ENCODE measurements at places on chromosomes 7 and 10.

DNA sequence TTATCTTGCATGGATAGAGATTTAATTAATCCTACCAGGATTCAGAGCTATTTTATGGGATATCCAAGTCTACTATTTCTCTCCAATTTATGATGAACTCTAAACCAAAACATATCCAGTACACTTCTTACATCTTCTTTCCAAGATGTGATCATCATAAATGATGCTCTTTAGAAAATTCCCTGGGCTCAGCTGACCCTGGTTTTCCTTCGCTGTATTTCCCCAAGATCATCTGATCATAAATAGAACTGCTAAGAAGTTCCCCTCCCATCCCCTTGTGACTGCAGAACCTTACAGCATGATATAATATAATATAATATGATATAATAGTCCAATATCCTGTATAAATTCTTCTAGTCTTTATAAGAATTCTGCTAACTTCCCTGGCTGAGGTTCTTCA lies 114.6 kb upstream of the LYZL2 start:
- DNase-seq, result no peak

- DNase-seq, result no peak
Measured at GRCh38 chr10:74683621-74684364, 142.6 kb upstream of the KAT6B start.

DNA sequence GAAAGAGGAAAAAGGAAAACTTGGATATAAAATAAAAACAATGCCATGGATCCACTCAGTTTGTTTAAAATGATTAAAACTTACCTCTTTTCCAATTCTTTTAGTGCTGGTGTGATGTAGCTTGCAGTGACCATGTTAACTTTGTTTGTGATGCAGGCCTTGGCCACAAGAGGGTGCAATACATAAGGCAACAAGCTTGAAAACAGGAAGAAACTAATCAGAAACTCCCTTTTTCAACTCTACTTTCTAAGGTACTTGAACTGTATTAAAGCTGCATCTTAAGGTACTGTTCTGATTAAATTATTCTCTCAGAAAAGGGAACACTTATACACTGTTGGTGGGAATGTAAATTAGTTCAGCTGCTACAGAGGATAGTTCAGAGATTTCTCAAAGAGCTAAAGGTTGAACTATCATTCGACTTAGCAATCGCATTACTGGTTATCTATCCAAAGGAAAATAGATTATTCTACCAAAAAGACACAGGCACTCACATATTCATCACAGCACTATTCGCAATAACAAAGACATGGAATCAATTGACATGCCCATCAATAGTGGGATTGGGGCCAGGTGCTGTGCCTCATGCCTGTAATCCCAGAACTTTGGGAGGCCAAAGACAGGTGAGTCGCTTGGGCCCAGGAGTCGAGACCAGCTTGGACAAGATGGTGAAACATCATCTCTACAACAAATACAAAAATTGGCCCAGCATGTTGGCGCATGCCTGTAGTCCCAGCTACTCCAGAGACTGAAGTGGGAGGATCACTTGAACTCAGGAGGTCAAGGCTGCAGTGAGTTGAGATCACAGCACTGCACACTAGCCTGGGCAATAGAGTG lies 50.9 kb downstream of the AASS start:
- DNase-seq, result peak; percentile 63

DNA sequence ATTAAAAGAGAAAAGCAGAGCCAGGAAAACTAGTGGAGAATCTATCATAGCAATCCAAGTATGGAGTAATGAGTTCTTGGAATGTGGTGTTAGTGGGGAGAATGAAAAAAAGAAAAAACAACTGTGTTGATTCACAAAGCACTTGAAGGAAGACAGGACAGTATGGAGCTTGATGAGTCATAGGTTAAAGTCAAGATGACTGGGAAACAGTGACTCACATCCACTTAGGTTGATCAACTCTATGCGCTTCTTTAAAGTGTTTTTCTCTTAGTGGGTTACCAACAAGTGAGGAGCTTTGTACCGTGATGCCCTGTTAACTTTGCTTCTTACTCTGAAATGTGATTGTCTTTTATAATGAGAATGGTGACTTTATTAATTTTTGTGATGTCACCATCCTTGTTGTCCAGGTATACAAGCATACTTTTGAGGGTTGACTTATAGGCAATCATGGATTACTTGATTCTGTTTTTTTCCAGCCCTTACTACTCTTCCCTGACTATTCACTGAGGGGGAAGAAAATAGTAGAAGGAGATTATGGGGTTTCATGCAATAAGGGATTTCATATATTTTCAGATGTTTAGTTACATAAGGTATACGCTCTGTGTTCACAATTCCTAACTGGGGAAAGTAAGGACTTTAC lies 32.1 kb upstream of the MDFIC start:
- DNase-seq, result peak; percentile 91

DNA sequence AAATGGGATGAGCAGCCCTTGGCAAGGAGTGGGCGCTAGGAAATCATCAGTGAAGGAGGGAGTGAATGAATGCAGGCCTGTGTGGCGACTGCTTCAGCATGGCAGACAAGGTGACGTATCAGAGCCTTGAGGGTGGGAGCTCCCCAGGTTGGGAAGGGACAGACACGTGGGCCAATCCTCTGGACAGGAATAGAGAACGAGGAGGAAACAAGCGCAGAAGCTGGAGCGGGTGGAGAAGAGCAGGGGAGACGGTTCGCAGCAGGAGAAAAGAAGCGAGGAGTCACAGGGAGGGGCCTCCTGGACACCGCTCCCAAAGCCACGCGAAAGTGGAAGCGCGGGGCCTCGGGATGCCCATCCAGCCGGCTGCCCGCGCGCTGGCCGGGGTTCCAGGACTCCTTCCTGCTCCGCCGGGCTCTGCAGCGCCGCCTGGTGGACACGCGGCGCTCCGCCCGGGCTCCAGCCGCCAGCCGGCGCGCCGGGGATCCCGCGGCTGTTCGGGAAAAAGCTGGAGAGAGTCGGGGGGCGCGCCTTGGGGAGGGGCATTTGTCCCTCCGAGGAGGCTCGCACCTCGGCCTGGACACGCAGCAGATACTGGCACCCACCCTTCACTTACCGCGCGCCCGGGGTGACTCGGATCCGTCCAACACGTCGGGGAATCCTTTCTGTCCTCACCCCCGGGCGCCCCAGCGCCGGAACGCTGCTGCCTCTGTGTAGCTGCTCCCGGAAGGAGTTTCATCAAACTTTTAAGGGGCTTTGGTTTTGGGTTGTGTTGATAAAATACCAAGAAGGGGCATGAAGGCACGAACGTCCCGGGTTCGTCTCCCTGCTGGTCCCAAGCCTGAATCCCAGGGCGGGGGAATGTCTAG lies 6.3 kb downstream of the ZNF503 start:
- peak; percentile 45 for DNase-seq

GRCh38 chr7:43753271-43753810 lies 5.1 kb upstream of the BLVRA start:
- DNase-seq, result no peak

DNA sequence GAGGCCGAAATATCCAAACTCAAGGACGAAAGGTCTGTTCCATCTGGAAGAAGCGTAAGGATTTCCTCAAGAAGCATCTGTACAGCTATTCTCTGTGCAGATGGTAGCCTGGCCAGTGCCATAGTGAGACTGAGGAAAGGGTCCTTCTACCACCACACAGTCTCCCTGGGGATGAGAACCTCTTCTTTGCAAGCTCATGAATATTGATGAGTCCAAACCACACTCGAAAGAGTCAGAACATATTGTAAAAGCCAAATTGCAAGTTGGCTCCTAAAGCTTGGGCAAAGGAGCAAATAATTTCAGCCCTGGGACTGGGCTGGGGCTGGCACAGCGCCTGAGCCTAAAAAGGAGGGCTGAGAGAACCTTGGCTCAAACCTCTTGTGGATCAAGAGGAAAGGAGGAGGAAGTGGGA lies 66.1 kb upstream of the PIP4K2A start:
- DNase-seq, result no peak

- peak; percentile 6 for DNase-seq
Measured at GRCh38 chr10:119817991-119818888, 54.4 kb downstream of the MCMBP start.

- DNase-seq, result peak; percentile 13
Measured at GRCh38 chr7:81845744-81846241, 75.9 kb upstream of the HGF start.

GRCh38 chr10:6603142-6604125 lies 23.4 kb upstream of the PRKCQ start:
- no peak for DNase-seq

DNA sequence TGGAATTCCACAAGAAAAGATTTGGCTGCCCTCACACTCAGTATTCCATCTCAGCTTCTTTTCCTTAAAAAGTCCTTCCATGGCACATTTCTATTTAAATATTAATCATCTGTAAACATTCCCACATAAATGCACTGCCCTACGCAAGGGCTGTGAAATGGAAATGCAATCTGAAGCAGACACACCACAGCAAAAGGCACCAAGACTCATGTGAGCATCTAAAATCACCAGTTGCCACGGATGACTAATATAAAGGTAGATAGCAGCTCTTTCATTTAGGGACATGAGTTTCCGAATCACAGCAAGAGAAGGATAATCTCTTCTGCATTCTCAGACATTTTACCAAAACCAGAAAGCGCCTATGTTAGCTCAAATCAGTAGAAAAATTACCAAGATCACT lies 31.6 kb downstream of the COA1 start:
- DNase-seq, result no peak

DNA sequence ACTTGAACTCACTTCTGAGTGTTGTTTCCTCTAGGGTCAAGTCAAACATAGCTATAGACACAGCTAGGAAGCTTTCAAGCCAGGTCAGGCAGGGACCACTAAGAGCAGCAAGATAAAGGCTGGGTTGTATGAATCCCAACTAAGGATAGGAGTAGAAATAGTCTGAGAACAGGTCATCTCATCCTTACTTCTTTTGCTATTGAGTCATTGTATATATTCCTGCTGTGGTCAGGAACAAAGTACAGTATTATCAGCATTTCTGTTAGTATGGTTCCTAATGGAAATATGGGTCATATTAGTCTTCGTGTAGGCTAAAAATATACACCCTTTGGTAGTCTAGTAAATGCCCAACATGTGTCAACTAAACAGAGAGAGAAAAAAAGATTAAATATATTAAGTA lies 145.3 kb downstream of the BTAF1 start:
- DNase-seq, result peak; percentile 54

GRCh38 chr10:72567889-72568640 lies 57.8 kb downstream of the MICU1 start:
- DNase-seq, result peak; percentile 11

Data from EL (cell line).